ENCODE measurements at places on chromosomes 11 and 22.

DNA sequence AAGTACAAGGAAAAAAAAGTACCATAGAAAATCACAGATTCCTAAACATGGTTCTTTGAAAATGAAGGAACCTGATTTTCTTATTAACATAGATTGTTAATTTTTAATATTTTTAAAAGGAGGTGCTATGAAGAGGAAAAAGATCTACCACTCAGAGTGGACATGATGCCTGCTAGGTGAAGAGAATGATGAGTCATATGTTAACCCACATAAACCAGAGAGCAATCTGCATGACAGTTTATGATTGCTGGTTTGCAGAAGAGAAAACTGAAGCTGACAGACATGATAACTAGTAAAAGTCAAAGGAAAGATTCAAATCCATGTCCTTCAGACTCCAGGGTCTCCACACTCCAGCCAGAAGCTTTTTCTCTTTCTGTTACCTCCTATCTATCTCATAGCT, 1231.7 kb downstream of the LRRC4C start:
- DNase-seq, result no peak

DNA sequence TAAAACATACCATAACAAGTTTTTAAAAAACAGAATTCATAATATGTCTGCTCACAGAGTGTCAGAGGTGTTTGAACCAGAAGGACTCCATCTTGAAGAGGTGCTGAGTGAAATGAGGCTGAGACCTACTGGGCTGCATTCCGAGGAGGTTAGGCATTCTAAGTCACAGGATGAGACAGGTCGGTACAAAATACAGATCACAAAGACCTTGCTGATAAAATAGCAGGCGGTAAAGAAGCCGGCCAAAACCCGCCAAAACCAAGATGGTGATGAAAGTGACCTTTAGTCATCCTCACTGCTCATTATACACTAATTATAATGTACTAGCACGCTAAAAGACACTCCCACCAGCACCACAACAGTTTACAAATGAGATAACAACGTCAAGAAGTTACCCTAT, 116.4 kb downstream of the ARHGAP32 start:
- DNase-seq, result no peak

DNA sequence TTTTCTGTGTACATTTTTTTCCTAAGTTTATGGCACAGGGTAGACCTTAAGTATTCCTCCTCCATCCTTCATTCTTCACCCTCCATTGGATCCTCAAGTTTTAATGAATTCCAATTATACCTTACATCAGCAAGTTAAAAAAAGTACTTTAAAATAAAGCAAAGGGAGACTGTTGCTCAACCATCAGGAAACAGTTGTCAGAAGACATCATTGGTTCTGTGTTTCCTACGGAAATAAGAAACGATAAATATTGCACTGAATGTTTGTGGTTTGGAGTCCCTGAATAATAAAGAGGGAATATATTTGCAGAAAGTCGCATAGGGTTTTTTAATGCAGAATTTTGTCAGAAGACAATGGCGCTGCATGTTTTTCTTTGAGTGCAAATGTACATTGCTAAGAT, 28.1 kb upstream of the LDHA start:
- no peak for DNase-seq

- no peak for DNase-seq
Observed at GRCh38 chr11:2666828-2667570, 32.8 kb downstream of the KCNQ1OT1 start.

GRCh38 chr22:41442240-41442792, 4.3 kb downstream of the TOB2 start:
- DNase-seq, result no peak

DNA sequence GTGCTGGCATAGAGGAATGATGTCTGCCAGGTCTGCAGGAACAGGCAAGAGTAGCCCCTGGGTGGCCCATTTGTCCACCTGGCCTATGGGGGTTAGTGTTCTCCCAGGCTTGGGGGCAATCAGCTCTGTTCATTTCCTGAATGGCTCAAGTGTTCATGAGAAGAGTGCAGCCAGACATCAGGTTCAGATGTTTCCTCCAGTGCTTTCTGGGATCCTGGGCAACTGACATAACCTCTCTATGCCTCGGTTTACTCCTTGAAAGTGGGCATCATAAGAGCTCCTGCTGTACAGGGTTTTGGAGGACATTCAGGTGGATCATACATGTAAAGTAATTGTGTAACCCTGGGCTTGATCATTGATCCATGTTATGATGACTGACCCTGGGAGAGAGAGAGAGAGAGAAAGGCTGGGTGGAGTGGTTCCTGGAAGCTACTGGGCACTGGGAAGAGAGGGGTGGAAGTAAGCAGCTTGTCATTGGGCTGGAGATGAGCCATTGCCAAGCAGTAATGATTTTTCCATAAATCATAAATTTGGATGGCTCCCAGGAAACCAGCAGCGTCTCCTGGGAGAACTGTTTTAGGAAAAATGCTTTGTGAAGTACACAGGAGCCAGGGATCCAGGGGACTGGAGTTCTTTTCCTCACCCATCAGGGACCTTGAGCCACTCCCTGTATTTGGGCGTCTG, 30.2 kb upstream of the ACCSL start:
- DNase-seq, result no peak

- no peak for DNase-seq
Observed at GRCh38 chr11:70478166-70478890, 80.0 kb downstream of the CTTN start.

- DNase-seq, result no peak
Observed at GRCh38 chr11:70735976-70736375, 337.6 kb downstream of the CTTN start.

DNA sequence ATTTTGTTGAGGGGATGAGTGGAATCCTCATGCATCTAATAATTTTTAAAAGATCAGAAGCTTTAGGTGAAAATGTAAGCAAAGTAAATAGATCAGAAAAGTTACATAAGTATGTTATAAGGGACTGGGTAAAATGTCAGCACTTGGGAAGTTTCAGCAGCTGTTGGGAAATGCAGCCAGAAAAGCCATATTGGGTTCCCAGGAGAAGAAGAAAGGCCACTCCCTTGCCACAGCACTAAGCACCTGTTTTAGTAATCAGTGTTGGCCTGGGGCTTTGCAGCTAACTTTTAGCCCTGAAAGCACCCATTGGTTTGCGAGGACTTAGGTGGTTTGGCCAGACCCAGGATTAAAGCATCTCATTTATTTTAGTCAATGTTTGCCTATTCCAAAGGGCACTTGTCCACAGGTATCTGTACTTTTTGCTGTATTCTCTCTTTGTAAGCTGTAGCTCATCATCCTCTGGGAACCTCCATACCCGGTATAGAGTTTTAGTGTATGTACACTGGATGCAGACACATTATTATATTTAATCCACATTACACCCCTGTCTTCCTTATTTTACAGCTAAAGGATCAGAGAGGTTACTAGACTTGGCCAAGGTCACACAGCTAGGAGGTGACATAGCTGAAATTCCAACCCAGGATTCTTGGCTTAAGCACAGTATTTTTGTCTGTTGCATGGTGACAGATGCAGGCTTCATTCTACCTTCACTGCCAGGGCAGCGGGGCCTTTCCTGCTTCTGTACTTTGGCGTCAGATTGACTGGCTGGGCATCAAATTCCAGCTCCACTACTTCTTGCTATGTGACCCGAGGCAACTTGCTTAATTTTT, 127.7 kb upstream of the SESN3 start:
- DNase-seq, result no peak

- no peak for DNase-seq
Observed at GRCh38 chr11:65767406-65767805, 13.4 kb downstream of the AP5B1 start.

- peak; percentile 97 for DNase-seq
Observed at GRCh38 chr11:506238-506994, 626 bp downstream of the RNH1 start.

DNA sequence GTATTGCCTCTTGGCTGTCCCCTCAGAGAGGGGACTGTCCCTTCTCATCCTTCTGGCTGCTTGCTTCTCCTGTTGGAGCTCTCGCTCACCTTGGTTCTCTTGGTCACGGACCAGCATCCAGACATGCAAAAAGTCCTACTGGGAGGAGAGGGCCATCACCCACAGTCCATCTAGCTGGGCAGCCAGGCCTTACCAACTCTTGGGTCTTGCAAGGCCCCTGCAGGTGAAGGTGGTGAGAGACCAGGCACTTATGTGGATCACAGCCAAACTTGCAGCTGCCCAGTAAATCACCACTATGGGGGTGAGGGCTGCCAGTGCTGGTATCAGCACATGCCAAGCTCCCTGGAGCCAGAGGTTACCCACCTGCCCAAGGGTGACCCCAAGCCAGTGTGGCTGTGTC, 36.3 kb downstream of the KCNQ1OT1 start:
- no peak for DNase-seq

All from central memory CD4-positive, alpha-beta T cell (primary cell).